ENCODE measurements at places on chromosomes 12 and 14.

GRCh38 chr12:170371-171225 is 43.4 kb downstream of the SLC6A12 start:
- no peak for DNase-seq

GRCh38 chr12:113127791-113128199 is 7.8 kb downstream of the RASAL1 start:
- DNase-seq: no peak

- DNase-seq: no peak
Observed at GRCh38 chr14:21846227-21846885, 172.7 kb upstream of the OR4E1 start.

DNA sequence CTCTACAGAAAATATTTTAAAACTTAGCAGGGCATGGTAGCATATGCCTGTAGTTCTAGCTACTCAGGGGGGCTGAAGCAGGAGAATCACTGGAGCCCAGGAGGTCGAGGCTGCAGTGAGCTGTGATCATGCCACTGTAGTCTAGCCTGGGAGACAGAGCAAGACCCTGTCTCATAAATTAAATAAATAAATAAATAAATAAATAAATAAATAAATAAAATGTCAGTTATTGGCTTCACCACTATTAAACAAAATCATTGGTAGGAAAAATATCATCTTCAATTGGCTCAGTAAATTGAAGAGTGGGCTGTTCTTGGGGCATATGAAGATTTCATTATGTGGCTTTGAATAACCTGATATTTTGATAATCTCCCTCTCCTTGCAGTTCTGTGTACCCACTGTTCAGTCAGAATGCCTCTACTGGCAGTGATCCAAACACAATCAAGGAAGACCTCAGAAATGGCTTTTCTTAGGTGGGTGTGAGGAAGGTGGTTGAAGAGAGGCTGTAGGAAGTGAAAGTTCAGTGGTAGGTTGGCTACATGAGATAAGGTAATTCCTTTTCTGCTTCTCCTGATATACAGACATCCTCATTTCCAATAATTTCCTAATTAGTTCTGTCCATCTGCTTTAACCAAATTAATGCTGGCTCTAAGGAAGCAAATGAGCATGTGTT is 175.8 kb downstream of the MSRB3 start:
- no peak for DNase-seq

GRCh38 chr14:95953111-95953724 is 76.6 kb downstream of the TUNAR start:
- DNase-seq: no peak

- DNase-seq: no peak
Observed at GRCh38 chr14:40414386-40414785, 982.2 kb upstream of the FBXO33 start.
